CD4-positive, alpha-beta T cell treated with Interleukin-12 subunit alpha and Interleukin-12 subunit beta, for 1 hour (primary cell): ENCODE measurements at places on chromosomes 7 and 10.

GRCh38 chr7:150439967-150440366 lies 10.5 kb upstream of the GIMAP8 start:
- no peak for DNase-seq

DNA sequence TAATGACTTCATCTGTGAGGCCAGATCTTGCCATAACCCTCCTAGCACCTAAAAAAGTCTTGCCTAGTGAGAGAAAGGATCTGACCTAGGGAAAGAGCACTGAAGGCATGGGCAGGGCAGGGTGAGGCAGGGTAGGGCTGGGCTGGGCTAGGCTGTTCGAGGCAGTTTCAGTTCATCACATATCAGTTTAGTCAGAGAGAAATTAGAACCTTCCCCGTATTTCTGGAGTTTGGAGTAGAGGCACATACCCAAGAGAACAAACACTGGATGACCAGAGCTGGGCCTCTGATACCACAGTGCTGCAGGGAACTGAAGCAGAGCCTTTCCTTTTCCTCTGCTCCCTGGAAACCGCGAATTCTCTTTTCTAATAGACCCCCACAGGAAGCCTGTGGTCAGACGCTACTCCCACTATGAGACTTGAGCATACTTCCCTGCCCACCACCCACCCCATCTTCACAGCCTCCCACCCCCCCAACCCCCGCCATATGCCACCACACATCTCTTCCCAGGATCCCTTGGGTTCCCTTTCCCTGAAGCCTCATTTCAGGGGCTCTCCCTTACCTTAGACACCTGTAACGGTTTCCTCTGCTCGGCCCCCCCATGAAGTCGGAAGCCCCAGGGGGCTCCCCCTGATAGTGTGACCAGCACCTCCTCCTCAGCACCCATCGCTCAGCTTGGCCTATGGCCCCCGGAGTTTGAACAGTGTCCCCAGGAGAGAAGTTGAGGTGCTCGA lies 406 bp downstream of the SYNPO2L start:
- DNase-seq: no peak

- no peak for DNase-seq
Observed at GRCh38 chr7:47045207-47046051, 536.5 kb downstream of the TNS3 start.

- no peak for DNase-seq
Observed at GRCh38 chr7:100991631-100992030, 22.3 kb downstream of the MUC12 start.

DNA sequence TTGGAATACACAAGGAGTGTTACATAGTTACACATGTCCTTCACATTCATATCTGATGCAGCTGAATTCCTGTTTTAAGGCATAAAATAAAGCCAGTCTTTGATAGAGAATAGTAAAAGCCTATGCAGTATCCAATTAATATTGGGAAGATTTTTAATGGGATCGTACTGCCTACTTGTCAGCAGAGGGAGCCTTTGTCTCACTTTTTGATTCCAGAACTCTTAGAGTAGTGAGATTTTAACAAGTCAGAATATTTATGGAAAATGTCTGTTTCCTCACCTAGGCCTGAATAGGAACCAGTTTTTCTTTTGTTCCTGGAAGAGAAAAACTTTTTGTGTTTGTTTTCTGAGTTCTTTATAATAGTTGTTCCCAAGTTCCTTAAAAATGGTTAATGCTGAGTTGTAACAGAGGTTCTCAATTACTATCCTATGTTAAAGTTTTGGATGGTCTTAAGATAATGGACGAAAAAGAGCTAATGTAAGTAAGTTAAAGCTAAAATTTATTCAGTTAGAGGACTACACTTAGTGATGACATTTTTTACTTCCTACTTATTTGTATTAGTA lies 114.0 kb downstream of the BBS9 start:
- no peak for DNase-seq

DNA sequence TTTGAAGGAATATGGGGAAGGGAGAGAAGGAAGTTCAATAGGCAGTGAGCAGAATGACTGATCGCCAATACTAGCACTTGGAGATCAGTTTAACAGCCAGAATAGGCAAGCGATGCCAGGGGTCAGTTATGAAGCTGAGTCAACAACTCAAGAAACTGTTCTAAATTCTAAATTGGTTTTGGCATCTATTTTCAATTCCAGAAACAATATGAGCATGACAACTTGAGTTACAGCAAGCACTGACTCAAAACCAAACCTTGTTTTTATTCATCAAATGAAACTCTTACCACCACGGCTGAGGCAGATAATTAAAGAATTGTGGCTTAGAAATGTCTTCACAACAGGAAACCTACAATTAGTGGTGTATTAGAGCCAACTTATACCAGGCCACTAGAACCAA lies 180.5 kb upstream of the ASAH2 start:
- peak; percentile 27 for DNase-seq

DNA sequence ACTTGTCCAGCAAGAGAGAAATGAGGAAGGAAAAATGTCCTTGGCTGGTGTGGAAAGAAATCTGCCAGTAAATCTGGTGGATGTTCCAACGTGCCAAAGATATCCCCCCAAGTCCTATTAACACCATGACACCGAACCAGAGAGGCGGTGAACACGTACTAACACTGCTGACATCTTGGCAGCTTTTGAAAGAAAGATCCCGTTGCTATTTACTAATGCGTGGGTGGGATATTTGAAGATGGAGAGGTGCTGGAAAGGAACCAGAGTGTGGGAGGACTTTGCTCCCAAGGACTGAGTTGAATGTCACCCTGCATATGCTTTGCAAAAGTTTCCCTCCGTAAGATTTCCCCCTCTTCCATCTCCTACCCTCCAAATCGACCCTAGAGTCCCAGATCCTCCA lies 7.9 kb downstream of the CCDC3 start:
- no peak for DNase-seq

DNA sequence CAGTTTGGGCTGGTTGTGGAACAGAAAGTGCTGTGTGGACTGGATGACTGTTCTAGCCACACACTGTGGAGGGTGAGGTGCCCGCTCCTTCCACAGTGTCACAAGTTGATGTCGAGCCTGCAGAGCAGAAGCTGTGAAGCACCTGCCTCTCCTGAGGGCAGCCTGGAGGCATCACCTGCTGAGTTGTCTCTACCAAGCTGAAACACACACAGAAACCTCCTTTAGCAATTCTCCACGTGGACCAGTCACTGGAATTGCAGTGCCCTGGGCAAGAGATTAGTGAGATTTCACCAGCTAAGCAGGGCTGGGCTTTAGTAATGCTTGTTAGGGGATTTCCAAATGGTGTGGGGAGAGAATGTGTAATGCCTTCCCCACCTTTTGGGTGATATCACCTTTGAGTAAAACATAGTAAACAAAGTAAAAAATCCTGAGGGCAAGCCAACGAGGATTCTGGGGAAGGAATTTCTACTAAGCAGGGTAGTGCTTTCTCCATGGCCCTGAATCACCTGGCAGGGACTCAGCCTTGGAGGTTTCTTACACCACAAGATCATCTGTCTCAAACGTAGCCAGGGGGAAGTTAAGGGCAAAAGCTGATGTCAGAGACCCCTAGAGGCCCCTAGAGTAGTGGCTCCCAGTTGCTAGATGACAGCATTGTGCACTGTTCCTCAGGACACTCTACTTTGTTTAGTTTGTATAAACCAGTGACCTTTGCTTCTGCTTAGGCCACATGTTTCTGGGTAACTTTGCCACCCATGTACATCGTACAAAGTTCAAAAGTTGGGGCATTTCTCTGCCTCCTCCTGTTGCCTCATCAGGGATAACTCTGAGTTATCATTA lies 233.1 kb upstream of the IGFBP3 start:
- no peak for DNase-seq

GRCh38 chr7:48971173-48971572 lies 46.8 kb downstream of the CDC14C start:
- no peak for DNase-seq

DNA sequence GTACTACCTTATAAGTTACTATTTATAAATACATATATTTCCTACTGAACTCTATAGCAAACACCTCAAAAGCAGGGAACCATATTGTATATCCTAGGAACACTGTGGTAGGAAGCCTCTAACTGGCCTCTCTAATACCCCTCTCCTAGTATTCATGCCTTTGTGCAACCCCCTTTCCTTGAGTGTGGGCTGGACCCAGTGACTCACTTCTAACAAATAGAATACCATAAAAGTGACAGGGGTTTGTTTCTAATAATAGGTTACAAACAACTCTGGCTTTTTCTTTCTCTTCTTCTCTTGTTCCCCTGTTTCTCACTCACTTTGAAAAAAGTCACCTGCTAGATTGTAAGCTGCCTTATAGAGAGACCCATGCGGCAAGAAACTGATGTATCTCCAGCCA lies 51.6 kb upstream of the MACC1 start:
- DNase-seq: no peak

DNA sequence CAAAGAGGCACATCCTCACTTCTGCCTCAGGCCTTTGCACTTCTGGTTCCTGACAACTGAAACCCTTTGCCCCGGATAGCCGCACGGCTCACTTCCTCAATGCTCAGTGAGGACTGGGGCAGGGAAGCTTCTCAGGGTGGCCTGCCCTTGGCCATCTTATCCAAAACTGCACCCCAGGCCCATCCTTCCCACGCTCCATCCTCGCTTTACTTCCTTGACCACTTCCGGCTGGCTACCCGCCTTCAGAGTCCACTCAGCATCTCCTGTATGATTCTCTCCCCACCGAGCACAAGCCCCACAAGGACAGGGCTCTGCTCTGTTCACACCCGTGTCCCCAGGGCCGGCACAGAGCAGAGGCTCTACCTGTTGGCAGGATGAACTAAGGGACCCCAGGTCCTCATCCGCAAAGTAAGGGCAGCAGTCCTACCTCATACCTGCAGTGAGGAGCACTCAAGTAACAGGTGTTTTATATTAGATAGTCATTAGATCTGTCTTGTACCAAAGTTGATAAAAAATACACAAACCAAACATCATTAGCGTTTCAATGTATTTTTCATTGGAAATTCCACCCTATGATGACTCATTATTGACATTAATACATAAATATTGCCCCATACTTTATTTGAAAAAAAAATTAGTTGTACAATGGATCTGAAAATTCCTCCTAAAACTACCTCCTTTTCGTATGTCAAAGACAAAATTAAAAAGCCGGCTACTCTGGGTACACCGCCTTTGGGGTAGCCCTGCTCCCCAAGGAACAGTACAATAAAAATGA lies 35.0 kb downstream of the GNA12 start:
- no peak for DNase-seq

DNA sequence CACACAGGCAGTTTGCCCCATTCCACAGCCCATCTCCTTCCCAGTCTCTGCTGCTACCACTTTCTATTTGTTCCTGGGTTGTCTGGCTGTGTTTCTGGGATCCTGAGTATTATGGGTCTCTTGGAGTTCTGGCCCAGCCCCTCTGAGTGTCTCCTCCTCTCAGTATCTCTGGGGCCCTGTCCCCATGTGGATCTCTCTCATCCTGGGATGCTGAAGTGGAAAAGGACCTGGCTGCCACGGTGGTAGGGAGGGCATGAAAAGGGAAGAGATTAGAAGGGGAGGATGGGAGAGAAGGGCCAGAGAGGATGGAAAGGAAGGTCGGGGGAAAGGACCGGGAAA lies 54.5 kb upstream of the LBX1 start:
- DNase-seq: no peak

DNA sequence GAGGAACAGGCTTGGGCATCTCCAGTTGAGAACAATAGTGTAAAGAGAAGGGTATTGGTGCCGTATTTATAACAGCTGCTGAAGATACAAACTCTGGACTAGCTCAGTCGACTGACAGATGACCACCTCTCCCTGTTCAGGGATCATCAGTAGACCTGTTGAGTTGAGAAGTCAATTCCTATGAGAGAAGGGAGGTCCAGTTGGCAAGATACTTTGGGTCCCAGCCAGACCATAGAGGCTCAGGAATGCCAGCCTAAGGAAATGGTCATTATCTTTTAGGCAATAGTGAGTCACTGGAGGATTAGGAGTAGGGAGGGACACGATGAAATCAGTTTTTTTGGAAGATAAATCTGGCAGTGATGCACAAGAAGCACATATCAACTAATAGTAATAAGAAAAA lies 202.9 kb downstream of the TRIL start:
- no peak for DNase-seq

- no peak for DNase-seq
Observed at GRCh38 chr10:60205741-60206140, 183.9 kb downstream of the ANK3 start.

- no peak for DNase-seq
Observed at GRCh38 chr7:25381818-25382589, 153.7 kb upstream of the NPVF start.

DNA sequence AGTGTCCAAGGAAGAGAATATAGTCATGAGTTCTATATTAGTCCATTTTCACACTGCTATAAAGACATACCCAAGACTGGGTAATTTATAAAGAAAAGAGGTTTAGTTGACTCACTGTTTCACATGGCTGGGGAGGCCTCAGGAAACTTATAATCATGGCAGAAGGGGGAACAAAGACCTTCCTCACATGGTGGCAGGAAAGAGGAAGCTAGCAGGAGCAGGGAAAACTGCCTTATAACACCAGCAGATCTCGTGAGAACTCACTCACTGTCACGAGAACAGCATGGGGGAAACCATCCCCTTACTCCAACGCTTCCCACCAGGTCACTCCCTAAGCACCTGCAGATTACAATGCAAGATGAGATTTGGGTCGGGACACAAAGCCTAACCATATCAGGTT lies 139.0 kb upstream of the ZNF438 start:
- no peak for DNase-seq

- DNase-seq: no peak
Observed at GRCh38 chr7:103915680-103916357, 73.6 kb downstream of the RELN start.

- no peak for DNase-seq
Observed at GRCh38 chr7:35555386-35555785, 139.5 kb downstream of the HERPUD2 start.

GRCh38 chr7:30224511-30225062 lies 59.8 kb upstream of the ZNRF2 start:
- DNase-seq: no peak

DNA sequence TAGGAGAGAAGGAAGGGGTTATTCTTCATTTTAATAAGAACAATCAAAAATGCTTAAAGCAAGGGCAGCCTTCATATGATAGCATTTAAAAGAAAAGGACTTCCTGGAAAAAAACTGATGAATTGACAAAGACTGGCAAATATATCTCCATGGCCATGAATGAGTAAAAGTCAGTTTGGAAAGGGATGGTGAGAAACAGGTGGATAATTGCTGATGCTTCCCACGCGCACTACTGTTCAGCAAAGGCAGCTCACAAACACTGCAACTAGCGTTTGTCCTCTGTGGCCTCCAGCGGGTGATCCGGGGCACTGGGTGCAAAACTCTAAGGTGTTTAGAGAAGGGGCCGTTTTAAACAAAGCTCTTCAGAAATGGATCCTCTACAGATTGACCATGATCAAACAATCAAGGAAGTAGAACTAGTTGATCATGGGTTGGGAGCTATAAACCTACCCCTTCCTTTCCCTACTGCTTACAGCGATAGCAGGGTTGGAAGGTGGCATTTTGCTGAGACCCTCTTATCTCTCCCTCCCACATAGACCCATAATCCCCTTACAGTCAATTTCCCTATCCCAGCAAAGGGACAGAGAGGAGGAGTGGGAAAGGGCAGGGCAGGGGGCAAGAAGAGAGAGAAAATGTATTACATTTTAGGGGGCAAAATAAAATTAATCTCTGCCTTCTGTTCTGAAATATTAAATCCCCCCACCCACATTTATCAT lies 53.8 kb downstream of the SMURF1 start:
- DNase-seq: no peak
